ENCODE measurements at places on chromosomes 12 and 14. TPM values are rescaled to one million over a fixed set of nuclear protein-coding genes. Genes with fewer than 3 reads are reported as not detected.

The CLEC2A gene
- not detected for total RNA-seq

The SAMD15 gene
- total RNA-seq, result 0.32 TPM

The TIMM9 gene
- 37.4 TPM for total RNA-seq

The NTN4 gene
- 27.4 TPM for total RNA-seq

The TTC8 gene
- total RNA-seq, result 18.9 TPM

- no peak for DNase-seq
- no peaks in the 10 kb centered on the region for H3K27me3 ChIP-seq
- H3K27ac ChIP-seq, result no peak overlapping the region
- H3K4me3 ChIP-seq, result no peak overlapping the region
- H3K4me1 ChIP-seq, result no peaks in the 10 kb centered on the region
Measured at GRCh38 chr14:79514700-79515099, 696.6 kb downstream of the DIO2 start.

- H3K4me1 ChIP-seq, result no peaks in the 10 kb centered on the region
- no peaks in the 10 kb centered on the region for H3K36me3 ChIP-seq
- H3K27me3 ChIP-seq, result no peaks in the 10 kb centered on the region
Measured at GRCh38 chr12:126027825-126028224, 962.6 kb downstream of the AACS start.

The NPFF gene
- total RNA-seq, result 0.98 TPM

The KIF5A gene
- 0.98 TPM for total RNA-seq

GRCh38 chr12:109822416-109822815 lies 10.8 kb downstream of the TRPV4 start:
- H3K4me3 ChIP-seq, result no peak overlapping the region
- DNase-seq, result no peak
- H3K4me1 ChIP-seq, result peaks cover 31% of the 10 kb centered on the region
- H3K27ac ChIP-seq, result peak overlapping the region; percentile 78

The NOVA1 gene
- 58.9 TPM for total RNA-seq

GRCh38 chr12:113184098-113184899 lies 979 bp downstream of the DDX54 start:
- no peak for DNase-seq
- no peaks in the 10 kb centered on the region for H3K4me1 ChIP-seq
- no peaks in the 10 kb centered on the region for H3K36me3 ChIP-seq
- H3K27me3 ChIP-seq, result no peaks in the 10 kb centered on the region
- peak overlapping the region; percentile 97 for H3K27ac ChIP-seq
- H3K4me3 ChIP-seq, result peak overlapping the region; percentile 98

Data from breast epithelium (tissue), 4 donors.